Activated T-helper 17 cell treated with anti-CD3 and anti-CD28 coated beads, Interleukin-2, amount 50 U/mL, for 72 hours (primary cell): ENCODE measurements at places on chromosomes 5 and 9.
A peak's percentile ranks its signal among the peaks of the same experiment; 100 is the strongest.

DNA sequence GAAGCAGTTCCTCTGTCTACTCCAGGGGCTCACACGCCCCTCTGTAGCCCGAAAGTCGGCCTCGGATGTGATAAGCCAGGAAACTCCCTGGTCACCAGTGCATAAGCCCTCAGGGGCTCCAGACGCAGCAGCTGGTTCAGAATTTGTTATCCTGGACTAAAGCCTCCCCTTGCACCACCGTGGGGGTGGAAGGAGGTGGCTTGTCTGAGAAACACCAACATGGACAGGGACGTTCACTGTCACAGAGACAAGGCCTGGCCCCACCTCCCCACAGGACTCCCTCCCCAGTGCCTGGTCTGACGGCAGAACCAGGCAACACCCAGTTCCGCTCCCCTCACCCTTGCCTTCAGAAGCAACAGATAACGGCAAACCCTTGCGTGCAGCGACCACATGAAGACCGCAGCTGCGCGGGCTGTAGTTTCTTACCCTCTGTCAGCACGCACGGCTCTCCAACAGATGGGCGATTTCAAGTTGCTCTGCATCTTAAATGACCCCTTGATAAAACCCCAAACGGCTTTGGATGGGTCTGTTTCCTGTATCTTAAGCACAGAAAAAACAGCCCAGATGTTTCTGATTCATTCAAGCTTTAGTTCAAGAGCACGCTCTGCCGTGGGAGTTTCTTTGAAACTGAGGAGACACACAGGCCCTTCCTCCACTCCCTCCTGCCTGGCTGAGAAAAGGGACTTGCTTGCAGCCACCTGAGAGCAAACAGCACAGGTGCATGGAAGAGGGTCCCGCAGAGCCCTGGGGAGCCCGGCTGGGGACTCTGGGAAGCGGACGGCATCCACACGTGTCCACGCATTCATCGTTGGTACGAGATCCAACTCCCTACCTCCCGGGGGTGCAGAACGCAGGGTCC lies 44.7 kb upstream of the NKD2 start:
- peak; percentile 82 for ATAC-seq

- ATAC-seq = no peak
These were observed 113.3 kb upstream of the CAST start for GRCh38 chr5:96548905-96549304.

- no peak for ATAC-seq
These were observed 15.8 kb downstream of the DNAJA1 start for GRCh38 chr9:33040792-33041431.

GRCh38 chr5:72478684-72479083 lies 28.5 kb downstream of the ZNF366 start:
- no peak for ATAC-seq

GRCh38 chr9:99160173-99160572 lies 55.3 kb downstream of the TGFBR1 start:
- no peak for ATAC-seq
